DMS79 treated with DMSO at 0.1 percent for 48 hours (cell line): ENCODE measurements at places on chromosomes 12 and 14.

- no peak for DNase-seq
Measured at GRCh38 chr14:104786726-104787675, 8.5 kb downstream of the AKT1 start.

DNA sequence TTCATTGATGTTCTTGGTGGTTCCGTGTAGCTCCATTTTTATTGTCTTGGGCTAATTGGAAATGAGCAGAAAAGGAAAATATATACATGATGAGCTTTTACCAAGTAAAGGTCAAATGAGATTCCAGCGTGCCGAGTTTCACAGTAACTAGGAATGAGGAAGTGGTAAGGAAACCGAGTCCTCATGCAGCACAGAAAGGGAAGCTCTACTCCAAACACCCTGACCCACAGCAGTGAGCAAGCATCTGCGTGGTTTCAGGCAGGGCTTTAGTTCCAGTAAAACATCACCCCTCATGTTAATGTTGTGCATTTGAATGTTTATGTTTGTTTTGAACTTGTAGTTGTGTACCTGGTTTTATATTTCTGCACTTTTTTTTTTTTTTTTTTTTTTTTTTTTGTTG lies 208.0 kb downstream of the SLC41A2 start:
- no peak for DNase-seq

- no peak for DNase-seq
Measured at GRCh38 chr14:34981743-34982420, 910 bp upstream of the SRP54 start.

DNA sequence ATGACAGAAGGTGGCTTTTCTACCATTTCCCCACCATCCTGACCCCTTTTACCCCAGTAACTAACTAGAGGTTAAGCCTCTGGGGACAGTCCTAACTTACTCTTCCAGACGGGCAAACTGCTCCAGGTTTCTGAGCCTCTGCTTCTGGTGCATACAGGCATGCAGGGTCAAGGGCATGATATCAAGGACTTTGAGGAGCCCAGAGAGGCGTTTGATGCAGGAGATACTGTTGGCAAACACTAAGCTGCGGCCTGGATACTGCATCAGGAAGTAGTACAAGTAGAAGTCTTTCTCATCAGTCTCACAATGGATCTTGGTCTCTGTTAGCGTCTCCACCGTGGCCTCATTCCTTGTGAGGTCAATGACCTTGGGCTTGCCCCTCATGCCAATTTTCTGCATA lies 21.0 kb downstream of the DDX24 start:
- DNase-seq, result no peak

DNA sequence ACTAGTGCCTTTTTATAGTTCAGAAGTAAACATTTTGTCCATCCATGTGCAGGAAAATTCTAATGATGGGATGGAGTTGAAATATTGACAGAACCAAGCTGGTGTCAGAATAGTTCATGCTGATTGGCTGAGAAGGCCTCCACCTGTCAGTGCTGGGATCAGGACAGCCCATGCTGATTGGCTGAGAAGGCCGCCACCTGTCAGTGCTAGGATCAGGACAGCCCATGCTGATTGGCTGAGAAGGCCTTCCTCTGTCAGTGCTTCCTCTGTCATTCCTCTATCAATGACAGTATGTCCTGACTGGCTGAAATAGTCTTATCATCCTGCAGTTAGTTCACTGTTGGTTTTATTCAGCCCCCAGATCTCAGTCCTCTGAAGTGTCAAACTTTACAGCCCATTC lies 95.7 kb downstream of the PPP2R5C start:
- no peak for DNase-seq

DNA sequence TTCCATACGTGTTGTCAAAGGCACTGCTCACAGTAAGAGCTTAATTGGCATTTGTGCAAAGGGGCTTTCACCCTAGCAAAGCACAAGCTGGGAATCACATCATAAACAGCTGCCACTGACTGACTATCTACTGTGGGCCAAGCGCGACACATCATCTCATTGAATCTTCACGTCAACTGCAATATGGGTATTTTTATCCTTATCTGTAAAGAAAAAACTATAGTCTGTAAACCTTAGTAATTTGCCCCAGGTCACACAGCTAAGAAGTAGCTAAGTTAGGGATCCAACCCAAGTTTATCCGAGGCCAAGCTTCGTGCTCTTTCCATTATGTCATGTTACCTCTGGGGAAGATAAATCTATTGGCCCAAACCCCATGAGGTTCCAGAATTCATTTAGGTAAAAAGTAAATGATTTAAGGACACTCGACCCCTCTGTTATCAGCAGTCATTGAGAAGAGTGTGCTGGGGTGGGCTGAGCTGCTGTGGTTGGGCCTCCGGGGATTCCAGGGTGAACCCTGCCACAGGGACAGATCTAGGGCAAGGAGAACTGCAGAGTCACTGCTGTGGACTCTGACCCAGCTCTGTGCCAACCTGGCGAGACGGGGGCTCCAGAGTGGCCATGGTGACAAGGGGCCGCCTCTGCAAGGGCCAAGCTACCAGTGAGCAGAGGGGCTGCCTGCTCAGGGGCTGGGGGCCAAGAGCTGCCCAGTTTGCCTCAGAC lies 27.6 kb downstream of the NCKAP5L start:
- no peak for DNase-seq

GRCh38 chr14:93643127-93643526 lies 145.2 kb downstream of the PRIMA1 start:
- DNase-seq, result no peak

- DNase-seq, result no peak
Measured at GRCh38 chr12:104578453-104578852, 121.7 kb downstream of the CHST11 start.

DNA sequence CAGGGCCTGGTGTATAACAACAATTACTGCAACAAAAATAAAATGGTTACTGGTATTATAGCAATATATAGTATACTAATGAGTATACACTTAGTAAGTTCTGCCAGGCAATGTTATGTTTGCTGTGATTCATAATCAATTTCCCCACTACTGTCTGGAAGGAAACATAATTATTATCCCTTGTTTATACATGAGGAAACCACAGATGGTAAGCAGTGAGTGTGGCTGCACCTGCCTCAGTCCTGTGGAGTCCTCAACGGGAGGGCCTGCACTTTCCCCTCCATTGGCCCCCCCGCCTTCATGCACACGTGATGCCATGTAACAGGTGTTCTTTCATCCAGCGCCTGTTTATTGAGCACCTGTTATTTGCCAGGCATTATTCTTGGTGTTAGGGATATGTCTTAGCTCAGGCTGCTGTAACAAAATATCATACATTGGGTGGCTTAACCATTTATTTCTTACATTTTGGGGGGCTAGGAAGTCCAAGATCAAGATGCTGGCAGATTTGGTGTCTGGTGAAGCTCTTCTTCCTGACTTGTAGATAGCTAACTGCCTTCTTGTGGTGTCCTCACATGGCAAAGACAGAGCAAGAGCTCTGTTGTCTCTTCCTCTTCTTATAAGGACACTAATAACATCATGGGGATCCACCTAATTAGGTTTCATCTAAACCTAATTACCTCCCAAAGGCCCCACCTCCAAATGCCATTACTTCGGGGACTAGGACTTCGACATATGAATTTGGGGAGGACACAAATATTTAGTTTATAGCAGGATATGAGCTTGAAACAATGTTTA lies 59.5 kb upstream of the CHGA start:
- no peak for DNase-seq

- no peak for DNase-seq
Measured at GRCh38 chr12:115687094-115687493, 590.4 kb downstream of the MED13L start.

DNA sequence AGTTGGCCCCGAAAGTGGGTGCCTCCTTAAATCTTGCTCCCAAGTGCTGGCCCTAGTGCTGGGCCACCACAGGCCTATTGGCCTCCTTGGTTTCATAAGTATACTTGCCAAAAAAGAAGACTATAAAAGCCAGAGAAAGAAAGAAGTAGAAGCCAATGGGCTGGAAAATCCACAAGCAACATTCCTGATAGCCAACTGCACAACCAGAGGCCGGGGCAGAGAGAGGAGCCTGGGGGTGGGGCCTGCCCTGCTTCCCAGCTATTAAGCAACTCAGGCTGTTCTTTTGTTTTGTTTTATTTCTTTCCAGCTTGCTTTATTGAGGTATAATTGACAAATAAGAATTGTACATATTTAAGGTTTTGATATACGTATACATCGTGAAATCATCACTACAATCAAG lies 177.2 kb upstream of the NTF3 start:
- no peak for DNase-seq

GRCh38 chr14:69170839-69171238 lies 17.9 kb upstream of the DCAF5 start:
- DNase-seq, result no peak

GRCh38 chr14:100526057-100526456 lies 61.2 kb downstream of the BEGAIN start:
- DNase-seq, result no peak

DNA sequence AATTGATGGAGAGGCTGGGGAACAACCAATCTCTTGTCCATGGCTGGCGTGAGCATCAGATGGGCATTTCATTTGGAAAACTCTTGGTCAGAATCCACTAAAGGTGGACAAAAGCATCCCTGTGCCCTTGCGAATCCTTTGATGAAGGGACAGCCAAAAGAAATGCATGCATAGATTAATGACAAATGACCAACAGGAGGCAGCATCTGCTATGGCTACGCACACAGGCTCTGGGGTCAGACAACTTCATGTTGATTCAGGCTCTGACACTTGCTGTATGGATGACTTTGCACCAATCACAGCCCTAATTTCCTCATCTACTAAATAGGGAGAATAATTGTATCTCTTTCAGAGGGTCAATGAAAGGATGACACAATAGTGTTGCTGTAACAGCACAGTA lies 117.5 kb downstream of the ASCL4 start:
- DNase-seq, result no peak

DNA sequence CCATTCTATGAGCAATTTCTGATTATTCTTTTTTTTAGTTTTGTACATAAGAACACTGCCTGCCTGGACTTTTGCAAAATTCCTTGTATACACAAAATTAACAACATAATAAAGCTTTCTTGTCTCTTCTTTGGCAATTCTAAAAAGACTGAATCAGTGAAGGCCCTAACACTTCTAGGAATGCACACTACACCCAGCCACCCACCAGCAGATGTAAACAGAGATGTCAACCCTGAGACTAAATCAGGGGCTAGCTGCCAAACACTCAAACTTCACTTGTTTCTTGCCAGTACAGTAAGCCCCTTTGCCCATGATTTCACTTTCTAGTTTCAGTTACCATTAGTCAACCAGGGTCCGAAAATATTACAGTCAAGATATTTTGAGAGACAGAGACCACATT lies 15.5 kb downstream of the DCAF5 start:
- DNase-seq, result no peak

GRCh38 chr14:52049721-52050588 lies 18.9 kb downstream of the NID2 start:
- no peak for DNase-seq

DNA sequence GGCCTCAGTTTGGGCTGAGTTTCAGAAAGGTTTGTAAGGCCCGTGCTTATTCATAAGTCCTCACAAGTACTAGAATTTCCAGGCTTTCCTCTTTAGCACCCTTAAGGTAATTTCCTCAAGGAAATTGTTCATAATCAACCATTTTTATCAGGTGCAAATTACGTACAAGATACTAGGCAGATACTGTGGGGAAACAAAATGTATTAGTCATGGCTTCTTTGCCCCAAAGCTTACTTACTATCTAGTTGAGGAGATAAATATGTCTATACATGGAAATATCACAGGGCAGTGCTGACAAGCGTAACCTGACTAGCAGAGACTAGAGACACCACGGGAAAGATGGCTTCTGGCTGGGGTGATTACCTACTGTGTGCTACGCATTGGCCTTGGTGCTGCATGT lies 22.5 kb downstream of the MAX start:
- DNase-seq, result no peak

- peak; percentile 16 for DNase-seq
Measured at GRCh38 chr12:95259368-95259767, 41.8 kb downstream of the VEZT start.

DNA sequence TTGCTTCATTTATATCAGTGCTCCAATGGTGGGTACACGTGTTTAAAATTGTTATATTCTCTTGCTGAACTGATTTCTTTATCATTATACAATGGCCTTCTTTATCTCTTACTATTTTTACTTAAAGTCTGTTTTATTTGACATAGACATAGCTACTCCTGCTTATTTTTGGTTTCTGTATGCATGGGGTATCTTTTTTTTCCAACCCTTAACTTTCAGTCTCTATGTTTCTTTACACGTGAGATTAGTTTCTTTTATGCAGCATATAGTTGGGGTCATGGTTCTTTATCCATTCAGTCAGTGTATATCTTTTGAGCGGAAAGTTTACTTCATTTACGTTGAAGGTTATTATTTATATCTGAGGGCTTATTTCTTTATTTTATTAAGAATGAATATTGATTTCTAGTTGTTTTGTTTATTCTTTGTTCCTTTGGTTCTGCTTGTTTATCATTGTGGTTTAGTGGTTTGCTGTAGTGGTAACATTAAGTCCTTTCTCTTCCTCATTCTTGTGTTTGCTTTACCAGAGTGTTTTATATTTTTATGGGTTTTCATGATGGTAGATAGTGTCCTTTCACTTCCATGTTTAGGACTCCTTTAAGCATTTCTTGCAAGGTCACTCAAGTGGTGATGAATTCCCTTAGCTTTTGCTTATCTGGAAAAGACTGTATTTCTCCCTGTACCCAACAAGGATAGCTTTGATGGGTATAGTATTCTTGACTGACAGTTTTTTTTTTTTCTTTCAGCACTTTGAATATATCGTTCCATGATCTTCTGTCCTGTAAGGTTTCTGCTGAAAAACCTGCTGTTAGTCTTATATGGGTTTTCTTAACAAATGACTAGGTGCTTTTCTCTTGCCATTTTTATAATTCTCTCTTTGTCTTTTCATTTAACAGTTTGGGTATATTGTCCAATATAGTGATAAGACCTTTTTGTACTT lies 38.3 kb upstream of the FAR2 start:
- DNase-seq, result no peak

GRCh38 chr14:89276424-89276975 lies 140.5 kb downstream of the FOXN3 start:
- DNase-seq, result peak; percentile 65

- no peak for DNase-seq
Measured at GRCh38 chr12:46402451-46402850, 29.9 kb upstream of the SLC38A2 start.

GRCh38 chr14:92938890-92939671 lies 16.1 kb downstream of the CHGA start:
- DNase-seq, result no peak

GRCh38 chr12:6630736-6631135 lies 5.0 kb downstream of the LPAR5 start:
- no peak for DNase-seq
